ENCODE measurements at places on chromosomes 1 and 21. TPM values are rescaled to one million over a fixed set of nuclear protein-coding genes. Genes with fewer than 3 reads are reported as not detected.

The CHTOP gene
- total RNA-seq: 83.8 TPM

GRCh38 chr21:21385404-21385803, 387.2 kb downstream of the NCAM2 start:
- no peak for DNase-seq

DNA sequence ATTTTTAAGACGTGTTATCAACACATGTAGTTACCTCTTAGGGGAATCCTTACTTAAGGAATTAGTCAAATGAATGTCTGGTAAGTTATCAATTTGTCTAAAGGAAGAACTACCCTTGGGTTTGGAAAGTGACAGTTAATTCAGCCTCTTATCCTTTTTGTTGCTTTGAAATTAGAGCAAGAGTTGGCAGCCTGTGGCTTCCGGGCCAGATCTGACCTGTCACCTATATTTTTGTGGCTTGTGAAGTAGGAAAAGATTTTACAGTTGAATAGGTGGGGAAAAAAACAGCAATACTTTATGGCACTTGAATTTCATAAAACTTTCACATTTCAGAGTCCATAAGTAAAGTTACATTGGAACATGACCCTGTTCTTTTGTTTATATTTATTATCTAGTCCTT, 5.5 kb downstream of the MRPS6 start:
- DNase-seq: peak; percentile 67

DNA sequence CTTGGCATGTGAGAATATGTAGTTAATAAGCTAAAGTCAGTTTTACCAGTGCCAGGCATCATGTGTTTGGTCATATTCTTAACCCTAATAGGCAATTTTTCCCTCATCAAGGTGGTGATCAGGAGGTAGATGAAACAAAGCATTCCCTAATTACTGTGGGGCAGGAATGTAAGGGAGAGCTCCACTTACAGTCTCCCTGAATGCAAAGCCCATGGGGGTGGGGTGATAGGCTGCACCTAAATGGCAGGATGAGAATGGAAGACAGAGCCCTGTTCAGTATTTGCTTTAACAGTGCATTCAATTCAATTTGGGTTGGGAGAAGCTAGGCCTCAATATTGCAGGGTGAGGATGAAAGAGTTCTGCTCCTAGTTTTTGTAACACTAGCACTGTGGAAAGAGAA, 23.4 kb downstream of the ZNF678 start:
- no peak for DNase-seq

- no peak for DNase-seq
Measured at GRCh38 chr1:156221986-156222692, 9.3 kb downstream of the PMF1 start.

All from activated CD8-positive, alpha-beta memory T cell treated with anti-CD3 and anti-CD28 coated beads, Interleukin-2, amount 10 ng/mL, durations not matched to agents 7 days and 5 days (primary cell).